ENCODE measurements at places on chromosomes 2 and 18.
A peak's percentile ranks its signal among the peaks of the same experiment; 100 is the strongest.

- DNase-seq = no peak
These were observed 84.7 kb downstream of the ASAP2 start for GRCh38 chr2:9291331-9291730.

DNA sequence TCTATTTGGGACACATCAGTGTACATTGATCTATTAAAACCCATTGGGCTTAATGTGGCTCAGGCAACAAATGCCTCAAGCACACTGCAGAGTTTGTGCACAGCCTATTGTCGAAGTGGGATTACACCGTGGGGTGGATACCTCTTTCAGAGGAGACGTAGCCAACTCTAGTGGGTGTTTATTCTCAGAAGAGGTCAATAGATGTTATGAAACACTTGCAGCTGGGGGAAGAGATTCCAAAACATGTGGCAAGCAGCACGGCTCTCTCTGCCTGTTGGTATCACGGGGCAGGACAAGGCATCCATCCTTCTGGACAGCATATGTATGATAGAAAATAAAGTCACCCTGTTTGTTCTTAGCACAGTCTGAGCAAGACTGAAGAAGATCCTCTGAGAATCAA is 121.4 kb upstream of the COPS8 start:
- DNase-seq = no peak

GRCh38 chr2:86020984-86021383 is 84.7 kb downstream of the POLR1A start:
- no peak for DNase-seq

DNA sequence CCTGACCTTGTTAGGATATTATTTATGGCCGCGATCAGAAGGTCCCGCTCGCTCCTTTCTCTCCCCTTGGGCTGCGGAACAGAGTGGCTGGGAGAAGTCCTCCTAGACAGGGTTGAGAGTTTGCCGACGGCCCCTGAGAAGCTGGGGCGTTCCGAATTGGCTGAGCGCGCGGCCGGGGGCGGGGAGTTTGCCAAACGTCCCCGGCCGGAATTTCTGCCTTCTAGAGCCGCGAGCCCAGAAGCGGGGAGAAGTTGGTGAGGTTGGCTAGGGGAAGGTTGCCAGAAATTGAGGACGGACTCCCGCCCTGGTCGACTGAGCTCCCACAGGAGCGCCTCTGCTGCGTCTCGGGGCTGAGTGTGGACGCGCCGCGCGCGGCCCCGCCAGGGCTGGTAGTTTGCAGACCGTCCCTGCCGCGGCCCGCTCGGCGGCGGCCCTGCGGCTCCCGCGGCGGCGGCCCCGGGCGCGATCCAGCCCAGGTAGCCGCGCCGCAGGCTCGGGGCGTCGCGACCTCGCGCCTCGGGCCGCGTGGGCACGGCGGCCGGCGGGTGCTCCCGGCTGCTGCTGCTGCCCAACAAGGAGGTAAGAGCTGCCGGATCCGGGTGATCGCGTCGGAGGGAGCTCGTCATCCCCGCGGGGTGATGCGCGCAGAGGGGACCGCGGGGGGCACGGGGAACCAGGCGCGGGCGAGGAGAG is 134.0 kb upstream of the MGAT5 start:
- peak; percentile 88 for DNase-seq

GRCh38 chr2:6917071-6917760 is at the start of gene RNF144A:
Gene RNF144A (plus strand): TSS chr2:6917412. CDS start chr2:6996927, 79,515 bp downstream.
- DNase-seq = peak; percentile 82

DNA sequence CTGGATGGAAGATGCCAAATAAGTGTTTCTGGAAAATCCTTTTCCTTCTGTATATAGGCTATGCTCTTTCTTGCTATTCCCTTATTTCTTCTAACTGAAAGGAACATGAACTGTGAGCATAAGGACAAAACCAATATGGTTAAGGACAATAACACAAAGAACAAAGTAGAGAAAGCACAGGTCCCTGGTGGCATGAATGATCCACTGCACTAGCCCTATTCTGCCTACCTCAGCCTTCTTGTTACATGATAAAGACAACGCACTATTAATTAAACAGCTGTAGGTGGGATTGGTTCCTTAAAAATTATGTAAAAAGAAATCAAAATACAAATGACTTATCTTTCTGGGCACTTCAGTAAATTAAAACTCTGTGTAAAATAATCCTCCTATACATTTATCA is 1.9 kb upstream of the WDR75 start:
- no peak for DNase-seq

DNA sequence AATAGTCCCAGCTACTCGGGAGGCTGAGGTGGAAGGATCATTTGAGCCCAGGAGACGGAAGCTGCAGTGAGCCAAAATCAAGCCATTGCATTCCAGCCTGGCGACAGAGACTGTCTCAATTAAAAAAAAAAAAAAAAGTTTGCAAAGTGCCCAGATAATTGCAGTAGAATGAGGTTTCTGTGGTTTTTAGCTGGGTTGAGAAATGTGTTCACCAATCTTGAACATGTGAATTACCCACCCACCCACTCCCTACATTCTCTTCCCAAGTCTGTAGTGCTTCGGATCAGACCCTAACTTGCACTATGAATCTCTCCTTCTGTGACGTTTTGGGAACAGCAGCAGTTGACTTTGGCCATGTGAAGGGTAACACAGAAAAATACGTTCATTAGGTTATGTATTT is 247.3 kb downstream of the PTGR3 start:
- no peak for DNase-seq

GRCh38 chr2:46202987-46203386 is 94.2 kb upstream of the EPAS1 start:
- no peak for DNase-seq

DNA sequence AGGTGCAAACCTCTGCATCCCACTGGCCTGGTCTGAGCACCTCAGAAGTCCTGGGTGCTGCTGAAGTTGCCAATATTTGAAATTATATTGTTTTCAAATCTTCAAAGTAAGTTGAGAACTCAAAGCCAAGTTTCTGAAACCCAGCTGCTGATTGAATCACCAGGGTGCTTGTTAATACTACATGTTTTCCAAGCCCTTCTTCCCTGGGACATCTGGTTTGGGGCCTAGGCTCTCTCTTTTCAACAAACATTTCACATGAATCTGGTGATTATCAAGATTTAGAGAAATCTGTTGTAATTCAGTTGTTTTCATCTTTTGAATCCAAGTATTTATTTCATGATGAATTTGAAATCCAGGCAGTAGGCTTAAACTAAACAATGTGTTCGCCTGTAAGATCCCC is 24.4 kb downstream of the MLPH start:
- DNase-seq = no peak

DNA sequence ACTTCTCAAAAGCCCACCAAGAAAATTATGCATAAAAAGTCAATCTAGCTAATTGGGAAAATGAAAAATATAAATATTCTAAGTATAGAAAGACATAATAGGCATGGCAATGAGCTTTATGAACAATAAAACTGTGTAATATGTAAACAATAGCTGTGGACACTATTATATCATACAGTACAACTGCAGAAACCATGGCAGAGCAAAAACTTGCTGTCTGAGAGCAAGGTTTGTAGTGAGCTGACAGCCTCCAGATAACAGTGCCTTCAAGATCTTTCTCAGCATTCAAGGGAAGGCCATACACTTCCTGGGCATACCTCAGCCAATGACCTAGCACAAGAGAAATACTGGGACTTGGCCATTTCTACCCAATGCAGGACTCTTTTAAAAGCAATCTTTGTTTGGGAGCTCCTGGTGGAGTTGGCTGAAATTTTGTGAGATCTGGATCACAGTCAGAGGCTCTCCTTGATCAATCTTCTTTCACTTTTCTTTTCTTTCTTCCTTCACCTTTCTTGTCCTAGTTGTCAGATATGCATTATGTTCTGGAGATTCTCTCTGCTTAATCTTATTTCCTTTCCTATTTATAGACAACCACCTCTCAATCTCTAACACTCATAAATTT is 427.2 kb upstream of the UBE2E3 start:
- DNase-seq = no peak

DNA sequence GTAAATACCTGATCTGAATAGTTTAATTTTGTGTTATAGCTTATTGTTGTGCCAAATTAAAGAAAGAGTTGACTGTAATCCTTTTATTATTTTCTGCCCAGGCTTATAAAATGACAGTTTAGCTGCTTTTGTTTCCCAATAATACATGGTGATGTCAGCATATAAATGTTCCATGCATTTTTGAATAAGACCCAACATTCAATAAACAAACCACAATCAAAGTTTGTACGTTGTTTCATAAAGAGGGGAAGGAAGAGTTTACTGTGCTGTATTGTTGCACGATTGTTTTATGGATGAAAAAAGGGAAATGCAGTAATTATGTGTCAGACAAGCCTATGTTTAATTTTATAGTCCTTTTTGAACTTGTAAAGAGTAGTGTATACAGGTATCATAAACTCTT is 177.2 kb upstream of the SCN7A start:
- no peak for DNase-seq

GRCh38 chr2:156810094-156810493 is 373.9 kb downstream of the GPD2 start:
- no peak for DNase-seq

- DNase-seq = no peak
These were observed 16.2 kb downstream of the SAG start for GRCh38 chr2:233323851-233324250.

DNA sequence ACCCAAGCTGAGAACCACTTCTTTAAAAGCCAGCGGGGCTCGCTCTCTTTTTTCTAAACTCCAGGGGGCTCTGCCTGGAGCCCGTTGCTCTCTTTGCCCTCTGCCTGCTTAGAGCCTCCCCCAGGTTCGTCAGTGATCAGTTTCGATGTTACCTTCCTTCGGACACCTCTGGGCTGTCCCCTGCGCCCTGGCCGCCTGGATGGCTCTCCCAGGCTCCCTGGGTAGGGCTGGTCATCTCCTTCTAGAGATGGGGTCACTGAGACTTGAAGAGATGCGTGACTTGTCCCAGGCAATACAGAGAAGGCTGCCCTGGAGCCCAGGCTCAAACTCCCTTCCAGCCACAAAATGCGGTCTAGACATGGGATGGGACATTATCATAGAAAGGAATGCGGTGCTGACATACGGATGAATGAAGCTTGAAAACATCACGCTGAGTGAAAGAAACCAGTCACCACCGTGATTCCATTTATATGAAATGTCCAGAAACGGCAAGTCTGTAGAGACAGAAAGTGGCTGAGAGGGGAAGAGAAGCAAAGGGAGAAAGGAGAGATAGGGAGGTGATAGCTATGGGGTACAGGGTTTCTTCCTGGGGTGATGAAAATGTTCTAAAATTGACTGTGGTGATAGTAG is 14.6 kb downstream of the KCNF1 start:
- DNase-seq = no peak

DNA sequence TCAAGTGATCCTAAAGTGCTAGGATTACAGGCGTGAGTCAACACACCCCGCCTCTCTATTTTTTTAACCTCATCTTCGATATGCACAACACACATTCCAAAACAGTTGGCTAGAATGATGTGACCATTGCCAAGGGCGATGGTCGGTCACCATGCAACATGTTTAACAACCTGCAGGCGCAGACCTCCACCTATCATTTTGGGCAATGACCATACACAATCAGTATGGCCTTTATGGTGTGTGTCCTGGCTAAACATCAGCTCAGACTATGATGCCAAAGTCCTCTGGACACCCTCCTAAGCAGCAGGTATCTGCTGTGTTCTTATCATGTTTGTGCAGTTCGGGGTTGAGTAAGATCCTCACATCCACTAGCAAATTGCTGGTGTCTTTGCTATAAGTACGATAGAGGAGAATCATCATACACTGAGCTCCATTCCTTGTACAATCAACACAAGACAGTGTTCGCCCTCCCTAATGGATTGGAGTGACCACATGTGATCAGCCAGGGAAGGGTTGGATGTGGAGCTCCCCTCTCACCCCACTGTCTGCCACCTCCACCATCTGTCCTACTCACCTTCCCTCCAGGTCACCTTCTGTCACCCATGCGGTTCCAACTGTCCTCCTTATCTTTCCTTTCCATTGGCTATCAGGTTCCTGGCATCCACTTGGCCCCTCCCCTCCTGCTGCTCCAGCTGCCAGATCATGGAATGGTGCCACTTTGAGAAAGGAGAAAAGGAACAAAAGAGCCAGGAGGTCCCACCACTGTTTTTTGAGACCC is 7.9 kb upstream of the RNF152 start:
- no peak for DNase-seq

GRCh38 chr2:136057023-136057801 is 60.7 kb downstream of the CXCR4 start:
- no peak for DNase-seq

DNA sequence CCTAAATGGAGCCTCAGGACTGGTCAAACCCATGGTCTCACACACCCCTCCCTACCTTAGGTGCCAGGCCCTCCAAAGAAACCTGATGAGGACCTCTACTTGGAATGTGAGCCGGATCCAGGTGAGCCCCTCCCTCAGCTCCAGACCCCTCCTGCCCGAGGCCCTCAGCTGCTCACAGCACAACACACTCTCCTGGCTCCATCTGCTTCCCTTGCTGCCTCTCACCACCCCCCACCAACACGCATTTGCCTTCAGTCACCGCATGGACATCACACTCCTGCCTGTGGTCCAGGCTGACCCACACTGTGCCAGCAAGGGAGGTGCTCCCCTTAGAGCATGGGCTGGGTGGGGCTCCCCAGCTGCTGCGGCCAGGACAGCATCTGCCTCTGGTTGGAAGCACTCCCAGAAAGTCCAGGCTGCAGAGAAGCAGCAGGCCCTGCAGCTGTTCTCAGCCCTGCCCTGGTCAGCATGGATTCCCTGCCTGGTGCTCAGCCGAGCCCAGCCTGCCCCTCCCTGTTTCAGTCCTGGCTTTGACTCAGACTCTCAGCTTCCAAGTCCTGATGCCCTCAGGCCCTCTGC is 15.1 kb downstream of the SH2D6 start:
- DNase-seq = no peak

GRCh38 chr2:126534478-126534877 is 121.5 kb upstream of the GYPC start:
- no peak for DNase-seq

DNA sequence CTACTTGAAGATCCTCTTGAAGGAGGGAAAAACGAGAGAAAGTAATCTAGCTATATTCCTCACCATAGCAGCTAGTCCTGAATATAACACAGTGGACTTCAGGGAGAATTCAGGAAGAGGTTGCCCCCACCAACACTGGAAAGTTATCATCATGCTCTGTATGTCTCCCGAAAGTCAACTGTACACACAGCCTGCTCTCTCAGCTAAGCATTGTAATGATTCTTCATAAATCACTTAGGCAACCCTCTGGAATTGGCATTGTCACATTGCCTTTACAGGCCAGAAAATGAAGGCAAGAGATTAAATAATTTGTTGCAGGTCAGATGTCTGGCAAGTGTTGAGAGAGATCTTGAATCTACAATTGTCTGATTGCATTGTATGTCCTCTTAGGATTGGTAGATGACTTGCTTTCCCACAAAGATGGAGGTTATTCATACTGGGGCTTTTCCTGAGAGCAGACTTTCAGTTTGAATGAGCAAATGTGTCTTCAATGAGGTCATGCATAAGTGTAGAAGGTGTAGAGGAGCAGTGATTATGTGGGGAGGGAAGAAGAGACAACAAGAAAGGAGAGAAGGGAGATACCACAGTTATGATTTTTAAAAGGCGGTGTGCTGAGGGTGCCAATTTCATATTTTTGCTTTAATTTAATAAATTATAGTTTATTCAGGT is 667.2 kb downstream of the DCDC2C start:
- no peak for DNase-seq

DNA sequence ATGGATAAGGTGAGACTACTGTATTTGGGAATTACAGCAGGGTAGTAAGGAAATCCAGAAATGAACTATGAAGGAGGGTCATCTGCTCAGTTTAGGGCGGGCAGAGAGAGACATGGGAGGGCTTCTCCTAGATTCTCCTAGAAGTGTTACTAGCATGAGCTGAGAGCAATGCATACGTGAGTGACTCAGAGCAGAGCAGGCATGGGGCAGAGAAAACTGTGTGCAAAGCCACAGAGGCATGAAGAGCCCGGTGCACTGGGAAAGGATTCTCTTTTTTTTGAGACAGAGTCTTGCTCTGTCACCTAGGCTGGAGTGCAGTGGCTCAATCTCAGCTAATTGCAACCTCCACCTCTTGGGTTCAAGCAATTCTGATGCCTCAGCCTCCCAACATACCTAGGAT is 116.2 kb downstream of the SOCS6 start:
- no peak for DNase-seq
